Thymus (tissue), 14 donors: ENCODE measurements at places on chromosomes 13 and 19.
A peak's percentile ranks its signal among the peaks of the same experiment; 100 is the strongest.

DNA sequence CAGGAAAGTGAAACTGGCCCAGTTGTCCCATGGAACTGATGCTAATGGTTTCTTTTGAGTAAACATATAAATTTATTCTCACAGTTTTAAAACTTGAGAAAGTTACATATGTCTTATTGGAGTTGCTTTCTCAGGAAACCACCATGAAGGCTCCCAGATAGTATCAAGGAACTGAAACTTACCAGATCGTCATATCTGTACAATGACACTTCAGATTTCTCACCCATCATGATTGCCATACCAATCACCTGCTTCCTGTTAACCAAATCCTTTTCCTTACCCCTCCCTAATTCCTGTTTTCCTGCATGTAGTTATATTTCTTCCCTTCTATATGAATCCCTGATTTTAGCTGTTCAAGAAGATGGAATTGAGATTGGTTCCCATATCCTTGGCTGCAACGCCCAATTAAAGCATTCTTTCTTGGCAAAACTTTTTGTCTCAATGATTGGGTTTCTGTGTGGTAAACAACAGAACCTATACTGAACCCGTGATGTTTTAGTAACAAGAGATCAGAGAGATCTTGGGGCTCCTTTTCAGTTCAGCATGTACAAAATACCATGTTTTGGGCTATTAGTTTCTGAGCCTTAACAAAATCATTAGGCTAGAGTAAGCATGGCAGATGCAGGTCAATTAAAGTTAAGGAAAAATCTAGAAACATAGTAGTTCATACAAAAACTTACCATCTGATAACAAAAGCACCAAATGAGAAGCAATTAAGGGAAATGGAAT, 781.3 kb upstream of the MIR17HG start:
- DNase-seq, result no peak

DNA sequence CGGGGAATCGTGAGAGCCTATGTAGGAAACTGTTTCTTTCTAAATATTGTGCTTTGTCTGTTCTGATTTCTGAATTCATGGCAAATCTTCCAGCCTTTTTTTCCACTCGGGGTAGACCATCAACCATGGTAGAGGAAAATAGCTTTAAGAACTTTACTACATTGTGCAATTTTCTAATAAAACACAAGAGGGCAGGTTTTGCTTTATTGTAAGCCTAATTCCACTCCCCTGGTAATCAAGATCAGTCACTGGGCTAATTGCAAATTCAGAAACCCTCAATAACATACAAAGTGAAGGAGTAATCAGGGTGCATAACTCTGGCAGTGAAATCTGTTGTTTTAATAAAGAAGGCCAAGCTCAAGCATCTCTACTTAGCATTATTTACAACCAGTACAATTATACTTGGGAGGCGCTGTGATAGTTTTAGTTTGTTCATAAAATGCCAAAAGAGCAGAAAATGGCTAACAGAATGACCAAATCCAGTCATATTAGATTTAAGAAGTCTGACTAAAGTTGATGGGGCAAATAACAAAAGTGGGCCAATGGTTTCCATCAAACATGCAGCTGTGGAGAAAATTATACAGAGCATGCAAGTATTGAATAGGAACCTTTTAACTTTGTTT, 43.8 kb downstream of the DCT start:
- DNase-seq, result peak; percentile 39

GRCh38 chr19:17775991-17776803, 18.7 kb upstream of the B3GNT3 start:
- no peak for DNase-seq

DNA sequence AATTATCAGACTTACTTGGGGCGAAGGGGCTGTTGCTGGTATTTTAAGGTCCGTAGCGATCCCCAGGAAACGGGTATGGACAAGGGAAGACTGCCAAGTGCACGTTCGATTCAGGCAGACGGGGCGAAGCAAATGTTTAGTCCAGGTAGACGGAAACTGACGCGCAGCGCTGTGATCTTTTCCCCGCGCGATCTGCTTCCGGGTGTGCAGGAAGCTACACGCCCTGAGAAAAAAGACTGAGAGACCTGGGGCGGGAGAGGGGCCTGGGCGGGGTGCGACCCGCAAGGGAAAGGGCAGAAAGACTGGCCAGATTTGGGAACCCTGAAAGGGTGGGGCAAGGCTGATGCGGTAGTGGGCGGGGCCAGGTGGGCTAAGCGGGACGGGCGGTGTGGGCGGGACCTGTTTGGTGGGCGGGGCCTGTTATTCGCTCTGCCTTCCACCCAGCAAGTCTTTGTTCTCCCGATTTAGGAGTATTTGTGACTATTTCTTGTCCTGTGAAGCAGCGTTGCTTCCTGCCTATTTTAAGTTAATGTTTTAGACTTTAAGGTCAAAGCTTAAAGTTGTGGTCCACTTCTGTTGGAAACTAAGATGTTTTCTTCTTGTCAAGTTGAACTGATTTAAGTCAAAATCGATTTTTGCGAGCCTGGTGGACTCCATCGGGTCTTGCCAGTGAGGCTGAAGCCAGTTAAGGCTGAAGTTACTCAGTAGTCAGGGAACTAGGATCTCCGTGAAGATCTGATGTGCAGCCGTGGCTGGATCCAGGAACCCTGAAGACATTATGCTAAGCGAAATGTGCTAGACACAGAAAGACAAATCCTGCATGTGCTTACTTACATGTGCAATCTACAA, at the start of gene ZNF836:
ZNF836 (minus strand) TSS at position 301 of the 849 bp plus-strand sequence. CDS start 3,549 bp downstream, outside the sequence.
- no peak for DNase-seq

- DNase-seq, result no peak
These were observed 123.2 kb downstream of the ENOX1 start for GRCh38 chr13:43663474-43664090.

- DNase-seq, result no peak
These were observed 62.2 kb downstream of the SPRY2 start for GRCh38 chr13:80278706-80279105.
